Skeletal muscle tissue (tissue), 5 donors: ENCODE measurements at places on chromosomes 13 and 19. TPM values are rescaled to one million over a fixed set of nuclear protein-coding genes. Genes with fewer than 3 reads are reported as not detected.

Gene SERPINE3
- not detected for total RNA-seq

Gene ZNF20
- 2.1 TPM for total RNA-seq

Gene ICAM5
- total RNA-seq: not detected

Gene ZNF414
- total RNA-seq: 4.2 TPM

Gene KIR2DL4
- not detected for total RNA-seq

Gene DLEU7
- under 0.01 TPM for total RNA-seq

Gene KLK14
- total RNA-seq: not detected

Gene ZNF667
- total RNA-seq: 4.7 TPM

Gene ZNF528
- 14.1 TPM for total RNA-seq

Gene MICOS13
- total RNA-seq: 43.3 TPM

Gene SCEL
- total RNA-seq: not detected

Gene C19orf53
- 36.0 TPM for total RNA-seq

Gene C19orf81
- not detected for total RNA-seq

Gene PEPD
- total RNA-seq: 24.0 TPM

Gene ZNF98
- total RNA-seq: 1.0 TPM
